Pons (tissue), 1 donor: ENCODE measurements at places on chromosomes 1 and 21.

GRCh38 chr1:243535014-243535413 lies 279.2 kb downstream of the SDCCAG8 start:
- no peak for DNase-seq

DNA sequence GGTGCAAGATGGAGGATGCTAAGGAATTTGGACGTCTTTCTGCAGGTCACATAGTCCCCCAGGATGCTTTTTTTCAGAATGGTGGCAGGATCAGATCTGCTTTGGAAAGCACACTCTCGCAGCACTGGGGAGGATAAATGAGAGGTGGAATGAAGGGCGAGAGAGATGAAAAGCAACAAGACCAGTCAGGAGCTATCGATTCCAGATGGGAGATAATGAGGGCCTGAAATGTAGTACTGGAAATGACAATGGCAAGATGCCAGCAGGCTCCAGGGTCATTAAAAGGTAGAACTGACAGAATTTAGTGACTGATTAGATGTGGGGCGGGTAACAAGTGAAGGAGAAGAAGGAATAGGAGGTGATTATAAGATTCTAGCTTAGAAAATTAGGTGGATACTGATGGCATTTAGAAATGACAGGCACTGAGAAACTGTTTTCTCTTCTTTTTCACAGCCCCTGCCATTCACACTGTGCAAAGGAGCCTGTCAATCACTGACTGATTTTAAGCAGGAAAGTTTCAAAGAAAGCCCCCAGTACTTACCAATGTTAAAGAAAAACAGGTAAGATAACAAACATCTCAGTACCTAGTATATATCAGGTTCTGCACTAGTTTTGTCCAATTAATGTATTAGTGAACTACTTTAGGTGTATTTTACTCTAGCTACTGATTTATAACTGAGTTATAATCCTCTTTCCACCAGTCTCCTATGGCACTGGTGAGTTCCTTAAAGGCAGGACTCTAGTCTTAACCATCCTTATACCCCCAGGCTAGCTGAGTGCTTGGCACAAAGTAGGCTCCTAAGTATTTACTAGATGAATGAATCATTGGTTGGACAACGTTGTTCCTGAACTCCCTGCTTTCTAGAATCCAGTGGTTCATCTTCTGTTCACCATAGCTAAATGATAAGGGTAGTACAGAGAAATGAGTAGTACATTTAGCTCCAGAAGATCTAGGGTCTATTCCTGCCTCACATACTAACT lies 9.2 kb downstream of the PIGM start:
- no peak for DNase-seq

GRCh38 chr1:43978551-43979260 lies at the start of gene B4GALT2:
Gene B4GALT2 (plus strand): TSS chr1:43979210. CDS start chr1:43981161, 1,951 bp downstream.
- no peak for DNase-seq

GRCh38 chr21:43903451-43904091 lies 38.5 kb downstream of the AGPAT3 start:
- DNase-seq, result no peak

- DNase-seq, result no peak
Observed at GRCh38 chr1:224070521-224070920, 43.4 kb upstream of the FBXO28 start.

- no peak for DNase-seq
Observed at GRCh38 chr1:110673805-110674336, 869 bp downstream of the KCNA3 start.

DNA sequence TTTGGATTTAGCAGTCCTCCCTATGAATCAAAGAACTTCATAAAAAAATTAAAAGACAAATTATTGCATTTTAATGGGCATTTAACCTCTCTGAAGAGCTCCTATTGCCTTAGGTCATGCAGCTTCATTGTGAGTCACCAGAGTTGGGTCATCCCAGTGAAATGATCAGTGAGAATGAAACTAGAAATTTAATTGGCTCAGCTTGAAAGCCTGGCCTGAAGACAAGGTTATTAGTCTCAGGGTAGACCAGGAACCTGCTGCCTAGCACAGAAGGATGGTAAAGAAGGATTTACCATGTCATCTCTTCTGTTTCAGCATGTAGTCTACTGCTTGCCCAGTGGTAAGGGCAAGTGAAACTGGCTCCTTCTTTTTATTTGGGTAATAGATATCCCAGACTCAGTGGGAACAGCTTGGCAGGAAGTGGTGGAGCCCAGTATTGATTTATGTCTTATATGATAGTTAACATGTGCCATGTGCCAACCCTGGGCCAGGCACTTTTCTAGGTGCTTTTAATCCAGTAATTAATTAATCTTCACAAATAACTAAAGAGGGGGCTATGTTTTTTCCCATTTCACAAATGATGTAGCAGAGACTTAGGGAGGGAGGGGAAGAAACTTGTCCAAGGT lies 23.6 kb downstream of the LAMC2 start:
- DNase-seq, result no peak

DNA sequence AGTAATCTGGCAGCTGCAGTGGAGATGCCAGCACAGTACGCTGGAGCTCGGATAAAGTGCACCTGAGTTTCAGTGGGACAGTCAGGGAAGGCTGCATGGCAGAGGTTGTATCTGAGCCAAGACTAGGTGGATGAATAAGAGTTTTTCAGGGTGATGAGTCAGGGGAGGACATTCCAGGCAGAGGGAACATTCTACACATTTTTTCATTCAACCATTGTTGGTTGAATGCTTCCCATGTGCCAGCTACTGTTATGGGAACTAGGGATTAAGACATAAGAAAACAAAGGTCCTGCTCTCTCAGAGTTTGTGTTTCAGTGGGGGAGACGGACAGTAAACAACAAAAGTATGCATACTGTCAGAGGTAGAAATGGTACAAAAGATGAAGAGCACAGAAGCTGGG lies 5.2 kb downstream of the LEPR start:
- DNase-seq, result no peak

- DNase-seq, result no peak
Observed at GRCh38 chr1:185581961-185582725, 152.0 kb upstream of the HMCN1 start.
